ENCODE measurements at places on chromosomes 11 and 22.

GRCh38 chr11:30775233-30775522, 189.0 kb upstream of the MPPED2 start:
- DNase-seq = no peak

DNA sequence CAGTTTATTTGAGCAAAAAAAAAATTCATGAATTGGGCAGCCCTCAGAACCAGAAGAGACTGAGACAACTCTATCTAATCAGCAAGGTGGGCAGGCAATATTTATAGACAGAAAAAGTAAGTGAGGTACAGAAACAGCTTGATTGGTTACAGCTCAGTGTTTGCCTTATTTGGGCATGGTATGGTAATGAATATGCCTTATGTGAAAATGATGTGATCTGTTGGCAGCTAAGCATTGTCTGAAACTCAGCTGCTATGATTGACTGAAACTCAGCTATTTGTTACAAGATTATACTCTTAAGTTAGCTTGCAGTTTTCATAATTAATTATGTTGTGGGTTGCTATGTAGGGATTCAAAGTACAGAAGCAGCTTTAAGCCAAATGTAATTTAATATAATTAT, 127.6 kb downstream of the CNTN5 start:
- no peak for DNase-seq

- peak; percentile 52 for DNase-seq
These were observed at the start of gene FBXO3 for GRCh38 chr11:33773987-33774735. FBXO3 (minus strand) TSS chr11:33774520; CDS start chr11:33774497, 23 bp downstream.

GRCh38 chr11:128544471-128545051, 42.8 kb downstream of the ETS1 start:
- DNase-seq = peak; percentile 51

DNA sequence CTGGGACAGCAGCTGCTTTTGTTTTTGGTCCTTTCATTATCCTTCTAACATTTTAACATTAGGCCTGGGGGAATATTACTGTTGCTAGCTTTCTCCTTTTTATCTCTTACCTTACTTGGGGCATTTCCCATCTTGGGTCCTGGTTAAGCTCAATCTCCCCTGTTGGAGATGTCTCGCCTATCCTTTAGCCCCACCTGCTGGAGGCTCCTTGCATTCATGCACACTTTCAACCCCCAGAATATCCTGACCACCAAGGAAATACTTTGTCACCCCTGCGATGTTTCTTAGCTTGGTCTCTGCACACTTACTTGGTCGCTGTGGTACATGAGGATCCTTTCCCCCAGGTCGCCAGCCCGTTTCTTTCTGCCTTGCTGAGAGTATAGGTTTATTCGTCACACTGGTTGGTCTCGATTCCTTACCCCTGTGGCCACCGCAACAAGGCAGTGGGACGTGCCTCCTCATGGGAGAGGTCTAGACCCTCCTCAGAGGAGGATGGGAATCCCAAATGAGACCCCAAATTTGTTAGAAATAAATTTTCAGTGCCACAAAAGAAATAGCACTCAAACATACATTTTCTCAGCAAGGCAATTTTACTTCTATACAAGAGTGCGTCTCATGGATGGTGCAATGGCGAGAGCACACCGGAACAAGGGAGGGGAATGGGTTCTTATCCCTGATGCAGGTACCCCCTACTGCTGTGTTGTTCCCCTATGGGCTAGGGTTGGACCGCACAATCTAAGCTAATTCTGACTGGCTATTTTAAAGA, 5.4 kb upstream of the TXN2 start:
- DNase-seq = no peak

- no peak for DNase-seq
These were observed 5.7 kb downstream of the CHRNA10 start for GRCh38 chr11:3665336-3666022.

DNA sequence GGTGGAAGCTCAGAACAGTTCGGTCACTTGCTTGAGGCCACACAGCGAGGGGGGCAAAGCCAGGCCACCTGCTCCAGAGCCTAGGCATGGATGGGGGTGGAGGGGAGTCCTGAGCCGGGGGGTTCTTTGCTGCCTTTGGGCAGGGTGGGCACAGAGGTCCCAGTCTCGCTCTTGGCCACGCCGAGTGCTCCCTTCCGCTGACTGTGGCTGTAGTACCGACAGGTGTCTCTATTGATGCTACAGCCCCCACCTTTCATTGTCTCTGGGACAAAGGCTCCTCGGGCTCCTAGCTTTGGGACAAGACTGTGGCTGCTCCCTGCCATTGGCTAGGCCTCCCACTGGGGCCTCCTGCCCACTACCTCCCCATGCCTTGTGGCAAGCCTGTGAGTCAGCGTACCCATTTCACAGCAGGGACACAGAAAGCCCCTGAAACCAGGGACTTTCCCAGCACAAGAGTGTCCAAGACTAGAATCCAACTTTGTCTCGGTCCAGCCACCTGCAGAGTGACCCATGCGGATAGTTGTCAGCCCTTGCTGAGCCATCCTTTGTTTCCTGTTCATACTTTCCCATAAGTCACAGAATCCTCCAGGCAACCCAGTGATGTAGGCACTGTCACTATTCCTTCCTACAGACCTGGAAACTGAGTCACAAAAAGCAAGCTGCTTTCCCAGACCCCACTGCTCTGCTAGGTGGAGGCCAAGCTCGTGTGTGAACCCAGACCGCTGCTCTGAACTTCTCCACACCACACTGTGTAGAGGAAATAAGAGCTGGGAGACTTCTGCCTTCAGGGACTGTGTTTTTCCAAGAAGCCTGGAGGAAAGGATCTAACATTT, 17.2 kb downstream of the MYEOV start:
- DNase-seq = no peak

GRCh38 chr11:119896387-119897045, 167.5 kb upstream of the NECTIN1 start:
- no peak for DNase-seq

- DNase-seq = peak; percentile 9
These were observed 492.9 kb upstream of the KIRREL3 start for GRCh38 chr11:127493330-127494022.

DNA sequence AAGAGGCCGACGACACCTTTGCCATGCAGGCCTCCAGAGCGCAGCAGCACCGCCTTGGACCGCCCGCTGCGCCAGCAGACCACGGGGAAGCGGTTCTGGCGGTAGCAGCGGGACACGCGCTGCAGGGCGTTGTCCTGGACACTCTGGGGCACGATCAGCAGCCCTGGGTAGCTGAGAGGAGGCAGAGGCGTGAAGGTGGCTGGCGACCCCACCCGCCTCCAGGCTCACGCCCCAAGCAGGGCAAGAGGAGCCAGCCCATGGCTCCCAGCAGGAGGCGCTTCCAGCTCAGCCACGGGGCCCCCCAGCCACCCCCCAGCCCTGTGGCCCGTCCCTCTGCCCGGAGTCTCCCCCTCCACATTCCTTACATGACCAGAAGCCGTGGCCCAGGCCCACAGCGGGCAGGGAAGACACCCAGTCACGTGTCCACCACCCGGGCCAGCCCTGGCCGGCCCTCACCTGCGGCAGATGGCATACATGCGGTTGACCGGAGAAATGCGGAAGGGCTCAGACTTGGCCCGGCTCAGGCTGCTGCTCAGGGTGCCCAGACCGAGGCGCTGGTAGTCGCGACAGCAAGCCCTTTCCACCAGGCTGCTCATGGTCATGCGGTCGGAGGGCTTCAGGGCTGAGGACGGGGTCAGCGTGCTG, 15.2 kb downstream of the SBF1 start:
- no peak for DNase-seq

- peak; percentile 30 for DNase-seq
These were observed 194.1 kb downstream of the IGLL1 start for GRCh38 chr22:23385678-23386631.
